ENCODE measurements at places on chromosomes 16 and 17.

DNA sequence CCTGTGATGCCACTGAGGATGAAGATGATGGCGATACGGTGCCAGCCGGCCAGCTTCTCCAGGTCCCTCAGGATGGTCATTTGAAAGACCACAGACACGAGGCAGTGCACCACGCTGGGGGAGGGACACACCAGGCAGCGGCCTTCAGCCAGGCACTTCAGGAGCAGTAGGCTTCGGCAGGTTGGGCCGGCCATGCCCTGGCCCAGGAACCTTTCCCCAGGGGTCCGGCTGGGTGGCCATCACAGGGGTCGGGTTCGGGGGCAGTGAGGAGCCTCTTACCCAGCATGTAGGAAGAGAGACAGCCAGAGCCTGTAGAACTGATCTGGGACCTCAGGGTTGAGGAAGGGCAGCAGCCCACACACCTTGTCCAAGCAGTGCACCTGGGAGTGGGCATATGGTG, 5.3 kb downstream of the AANAT start:
- DNase-seq, result no peak

DNA sequence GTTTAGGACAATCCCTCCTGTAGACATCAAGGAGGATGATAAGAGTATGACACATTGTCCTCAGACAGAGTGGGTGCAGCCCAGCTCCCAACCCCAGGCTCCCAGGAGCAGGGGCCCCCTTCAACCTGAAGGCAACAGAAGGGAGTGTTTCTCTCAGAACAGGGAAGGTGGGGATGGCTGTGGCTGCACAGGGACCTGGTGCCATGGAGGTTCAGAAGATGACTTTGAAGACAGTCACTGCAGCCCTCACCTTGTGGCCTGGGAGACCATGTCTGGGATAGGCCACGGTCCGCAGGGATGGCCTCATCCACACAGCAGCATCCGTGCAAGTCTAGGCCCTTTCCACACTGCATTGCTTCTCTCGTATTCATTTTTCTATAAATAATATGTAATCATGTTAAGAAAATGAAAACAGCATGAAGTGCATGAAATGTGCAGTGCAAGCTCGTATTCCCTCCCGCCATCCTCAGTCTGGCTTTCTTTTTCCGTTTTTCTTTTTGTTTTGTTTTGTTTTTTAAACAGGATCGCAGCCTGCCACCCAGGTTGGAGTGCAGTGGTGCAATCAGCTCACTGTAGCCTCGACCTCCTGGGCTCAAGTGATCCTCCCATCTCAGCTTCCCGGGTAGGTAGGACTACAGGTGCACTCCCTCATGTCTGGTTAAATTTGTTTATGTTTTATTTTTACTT, 71.1 kb downstream of the METRNL start:
- DNase-seq, result no peak

DNA sequence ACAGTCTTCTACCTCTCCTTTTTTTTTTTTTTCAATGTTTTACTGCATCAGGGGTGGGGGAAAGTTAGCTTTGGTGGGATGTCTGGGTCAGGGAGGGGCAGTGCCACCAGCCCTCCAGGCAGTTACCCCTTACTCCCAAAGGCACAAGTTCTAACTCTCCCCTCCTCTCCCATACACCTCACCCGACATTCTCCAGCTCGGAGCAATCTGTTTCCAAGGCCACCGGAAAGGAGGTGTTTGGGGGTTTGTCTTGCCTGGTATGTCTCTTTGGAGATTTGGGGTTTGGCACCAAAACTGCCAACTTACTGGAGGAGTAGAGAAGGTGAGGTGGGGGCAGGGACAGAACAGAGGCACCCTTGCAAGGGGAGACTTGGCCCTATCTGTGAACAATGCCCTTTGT, 4.7 kb downstream of the DLX3 start:
- peak; percentile 45 for DNase-seq

DNA sequence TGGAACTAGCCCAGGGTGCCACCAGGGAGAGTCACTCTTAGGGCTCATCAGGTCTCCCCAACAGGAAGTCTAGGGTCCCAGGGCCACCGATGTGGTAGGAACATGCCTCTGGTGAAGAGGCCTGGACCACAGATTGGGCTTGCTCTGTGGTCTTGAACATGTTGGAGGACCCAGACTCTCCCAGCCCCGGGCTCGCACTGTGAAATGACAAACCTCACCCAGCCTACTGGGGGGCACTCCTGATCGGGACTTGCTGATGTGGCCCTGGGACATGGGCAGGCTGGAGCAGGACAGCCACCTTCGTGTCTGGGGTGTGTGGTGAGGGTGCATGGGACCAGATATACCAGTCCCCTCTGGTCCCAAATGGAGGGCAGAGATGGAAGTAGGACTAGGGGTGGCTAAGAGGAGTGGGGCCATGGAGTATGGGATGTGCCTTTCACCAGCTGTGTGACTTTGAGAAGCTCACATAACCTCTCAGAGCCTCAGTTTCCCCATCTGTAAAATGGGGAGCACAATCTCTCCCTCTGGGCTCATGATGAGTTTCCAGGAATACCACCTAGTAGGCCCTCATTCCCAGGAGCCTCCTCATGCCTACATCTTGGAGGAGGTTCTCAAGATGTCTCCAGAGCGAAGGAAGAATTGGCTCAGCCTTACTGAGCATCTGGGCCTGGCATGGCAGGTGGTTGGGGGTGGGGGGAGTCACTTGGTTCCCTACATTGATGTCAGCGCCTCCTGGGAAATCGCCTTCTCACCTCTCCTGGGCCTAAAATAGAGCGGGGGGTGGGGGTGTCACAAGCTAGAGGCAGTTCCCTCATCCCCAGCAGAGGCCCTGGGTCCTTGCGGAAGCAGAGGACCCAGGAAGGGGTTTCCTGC, 1.5 kb upstream of the ADAM11 start:
- DNase-seq, result peak; percentile 49

- DNase-seq, result no peak
Observed at GRCh38 chr16:66207139-66207882, 159.2 kb upstream of the CDH5 start.

- DNase-seq, result no peak
Observed at GRCh38 chr17:75356260-75356937, 49.1 kb downstream of the GRB2 start.

GRCh38 chr17:17139972-17140589, 66.1 kb downstream of the PLD6 start:
- no peak for DNase-seq

DNA sequence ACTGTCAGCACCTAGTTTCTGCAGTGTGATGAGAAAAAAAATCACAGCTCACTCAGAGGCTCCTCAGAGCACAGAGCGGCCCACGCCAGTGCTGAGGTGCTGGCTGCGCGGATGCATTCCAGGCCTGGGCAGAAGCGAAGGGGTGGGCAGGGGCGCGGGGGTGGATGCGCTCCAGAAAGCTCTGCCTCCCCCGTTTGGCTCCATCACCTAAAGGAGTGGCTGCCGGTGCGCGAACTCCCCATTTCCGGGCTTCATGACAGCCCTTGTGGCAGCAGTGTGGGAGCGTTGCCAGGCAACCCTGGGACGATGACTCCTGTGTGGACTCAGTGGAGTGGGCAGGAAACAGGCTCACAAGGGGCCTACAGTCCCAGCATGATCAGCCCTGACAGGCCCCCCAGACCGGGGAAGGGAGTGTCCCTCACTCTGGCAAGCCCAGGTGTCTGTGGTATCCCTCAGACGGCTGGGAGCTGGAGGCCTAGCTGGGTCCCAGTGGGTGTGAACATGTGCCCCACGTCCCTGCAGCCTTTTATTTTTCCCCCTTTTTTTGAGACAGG, 32.8 kb upstream of the NUDT16L1 start:
- DNase-seq, result no peak

DNA sequence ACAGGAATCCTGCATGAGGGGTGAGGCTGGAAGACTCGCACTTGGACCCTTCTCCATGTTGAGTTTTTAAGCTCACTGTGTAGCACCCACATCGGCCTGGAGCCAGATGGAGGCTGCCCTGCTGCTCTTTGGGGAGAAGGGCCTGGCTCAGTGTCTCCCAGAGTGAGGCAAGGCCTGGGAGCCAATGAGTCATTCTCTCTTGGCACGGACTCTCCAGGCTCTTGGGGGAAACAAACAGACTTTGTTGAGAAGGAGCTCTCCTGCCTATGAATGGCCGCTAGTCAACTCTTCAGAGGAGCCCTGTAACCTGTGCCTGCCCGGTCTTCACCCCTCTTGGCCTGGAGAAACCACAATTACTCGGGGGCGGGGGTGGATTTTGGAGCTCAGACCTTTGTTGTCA, 50.8 kb upstream of the MAF start:
- no peak for DNase-seq

- DNase-seq, result no peak
Observed at GRCh38 chr17:47844227-47844626, 3.2 kb upstream of the SCRN2 start.

- DNase-seq, result no peak
Observed at GRCh38 chr17:77391668-77392375, 251.1 kb downstream of the SEC14L1 start.

DNA sequence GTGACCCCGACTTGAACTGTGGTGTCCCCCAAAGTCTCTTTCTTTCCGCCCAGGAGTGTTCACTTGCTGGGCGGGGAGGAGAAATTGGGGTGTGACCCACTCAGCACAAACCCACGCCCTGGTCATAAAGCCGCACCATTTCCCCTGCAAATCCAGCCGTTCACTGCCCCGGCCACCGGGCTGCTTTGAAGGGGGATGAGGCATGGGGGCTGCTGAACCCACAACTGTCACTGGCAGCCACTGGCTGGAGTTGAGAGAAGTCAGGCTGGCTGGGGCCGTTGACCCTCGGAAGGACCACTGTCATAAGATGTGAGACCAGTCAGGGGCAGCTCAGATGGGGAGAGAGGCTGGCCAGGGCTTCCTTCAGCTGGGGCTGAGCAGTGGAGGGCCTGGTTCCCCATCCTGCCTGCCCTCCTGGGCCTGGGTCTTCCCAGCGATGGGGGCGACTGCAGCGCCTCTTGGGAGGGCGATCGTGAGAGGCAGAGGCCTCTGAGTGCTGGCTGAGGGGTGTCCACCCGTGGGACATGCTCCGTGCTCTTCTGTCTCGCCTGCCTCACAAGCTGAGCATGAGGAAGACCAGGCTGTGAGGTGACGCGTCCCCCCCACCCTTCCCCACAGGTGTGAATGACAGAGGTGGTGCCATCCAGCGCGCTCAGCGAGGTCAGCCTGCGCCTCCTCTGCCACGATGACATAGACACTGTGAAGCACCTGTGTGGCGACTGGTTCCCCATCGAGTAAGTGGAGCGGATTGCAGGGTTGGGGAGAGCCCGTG, 19.5 kb downstream of the C16orf90 start:
- no peak for DNase-seq
